Large intestine (tissue), 12 donors: ENCODE measurements at places on chromosomes 12 and 14. TPM values are rescaled to one million over a fixed set of nuclear protein-coding genes. Genes with fewer than 3 reads are reported as not detected.

Gene PSMC6
- 127 TPM for polyA plus RNA-seq

Gene C12orf60
- polyA plus RNA-seq = 1.8 TPM

Gene SRRM4
- 1.6 TPM for polyA plus RNA-seq

GRCh38 chr12:107564946-107565345 is 120.7 kb upstream of the PWP1 start:
- peaks cover 13% of the 10 kb centered on the region for H3K4me1 ChIP-seq
- H3K36me3 ChIP-seq = no peaks in the 10 kb centered on the region
- H3K27me3 ChIP-seq = no peaks in the 10 kb centered on the region
- no peak overlapping the region for H3K27ac ChIP-seq
- DNase-seq = no peak
- no peak overlapping the region for H3K4me3 ChIP-seq

DNA sequence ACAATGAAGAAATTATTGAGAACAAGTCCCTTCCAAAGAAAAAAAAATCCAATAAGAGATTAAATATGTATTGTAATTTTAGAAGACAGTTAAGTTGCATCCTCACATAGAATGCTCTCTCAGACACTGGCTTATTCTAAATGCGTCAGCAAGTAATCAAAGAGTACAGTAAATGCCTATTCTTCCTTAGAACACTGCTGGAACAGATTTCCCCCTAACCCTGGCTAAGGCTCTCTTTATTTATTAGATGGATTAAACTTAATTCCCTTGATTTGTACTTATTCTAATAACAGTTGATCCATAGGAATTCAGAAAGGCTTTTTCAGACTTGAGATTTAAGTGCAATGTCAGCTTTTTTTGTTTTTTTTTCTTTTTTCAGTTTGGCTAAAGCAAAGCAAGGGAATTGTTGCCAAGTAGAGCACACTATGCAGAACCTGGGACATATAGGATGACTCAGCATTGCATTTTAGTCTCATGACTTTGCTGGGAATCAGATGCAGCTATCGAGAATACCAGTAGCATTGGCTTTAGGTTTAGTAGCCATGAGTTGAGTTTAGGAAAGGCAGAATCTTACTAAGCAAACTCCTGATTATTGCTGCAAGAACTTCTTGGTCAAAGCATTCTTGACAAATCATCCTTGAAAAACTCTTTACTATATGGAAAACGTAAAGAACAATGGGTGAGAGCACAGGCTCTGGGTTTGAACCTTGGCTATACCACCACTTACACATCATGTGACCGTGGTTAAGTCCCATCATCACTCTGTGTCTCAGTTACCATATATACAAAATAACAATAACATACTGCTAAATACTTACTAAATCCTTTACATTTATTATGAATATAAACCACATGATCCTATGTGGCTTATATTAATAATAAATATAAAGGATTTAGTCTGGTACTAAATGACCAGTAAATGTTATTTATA is 26.7 kb downstream of the MED21 start:
- no peaks in the 10 kb centered on the region for H3K4me1 ChIP-seq
- H3K27me3 ChIP-seq = no peaks in the 10 kb centered on the region
- no peaks in the 10 kb centered on the region for H3K36me3 ChIP-seq
- DNase-seq = no peak
- no peak overlapping the region for H3K4me3 ChIP-seq
- no peak overlapping the region for H3K27ac ChIP-seq

Gene RNASE4
- polyA plus RNA-seq = 37.1 TPM

DNA sequence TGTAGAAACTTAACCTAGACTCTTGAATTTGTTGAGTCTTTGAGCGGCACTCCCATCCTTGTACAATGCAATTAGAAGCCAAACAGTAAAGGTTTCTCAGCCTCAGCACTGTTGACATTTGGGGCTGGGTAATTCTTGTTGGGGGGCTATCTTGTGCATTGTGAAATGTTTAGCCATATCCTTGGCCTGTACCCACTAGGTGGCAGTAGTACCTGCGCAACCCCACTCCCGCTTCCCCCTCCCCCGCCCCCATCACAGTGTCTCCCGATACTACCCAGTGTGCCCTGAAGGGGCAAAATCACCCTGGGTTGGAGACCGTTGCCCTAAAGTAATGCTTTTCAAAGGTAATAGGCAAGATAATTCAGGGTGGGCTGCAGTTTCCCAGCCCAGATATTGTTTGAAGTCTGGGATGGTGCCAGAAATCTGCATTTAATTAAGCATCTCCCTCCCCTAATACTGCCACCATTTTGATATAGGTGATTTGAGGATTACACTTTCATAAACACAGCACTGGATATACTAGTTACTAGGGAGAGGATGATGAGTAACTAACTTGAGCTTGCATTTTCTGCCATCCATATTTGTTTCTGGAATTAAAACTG is 1.8 kb downstream of the COX6A1 start:
- no peak overlapping the region for H3K27ac ChIP-seq
- H3K36me3 ChIP-seq = peaks cover 33% of the 10 kb centered on the region
- H3K4me1 ChIP-seq = peaks cover 10% of the 10 kb centered on the region
- peak; percentile 63 for DNase-seq
- H3K27me3 ChIP-seq = no peaks in the 10 kb centered on the region
- H3K4me3 ChIP-seq = no peak overlapping the region

- peak overlapping the region; percentile 84 for H3K27ac ChIP-seq
- H3K4me1 ChIP-seq = peaks cover 55% of the 10 kb centered on the region
- no peaks in the 10 kb centered on the region for H3K27me3 ChIP-seq
Observed at GRCh38 chr14:75279153-75279762, 630 bp downstream of the FOS start.

DNA sequence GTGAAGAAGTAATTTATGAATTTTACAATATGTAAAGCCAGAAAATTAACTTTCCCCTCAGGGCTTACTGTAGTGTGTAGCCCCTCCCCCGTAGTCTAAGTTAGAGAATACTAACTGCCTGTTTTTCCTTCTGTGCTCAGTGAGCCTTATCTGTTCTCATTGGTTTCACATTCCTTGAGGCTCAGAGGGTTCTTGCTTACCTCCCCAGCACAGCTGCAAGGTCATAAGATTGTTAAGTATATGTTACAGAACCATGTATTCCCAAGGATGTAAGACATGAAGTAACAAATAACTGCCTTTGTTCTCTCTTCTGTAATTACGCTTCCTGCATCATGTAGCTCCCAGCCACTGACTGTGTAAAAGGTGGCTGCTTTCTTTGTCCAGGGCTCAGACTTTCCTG is 1351.1 kb downstream of the TMEM121 start:
- no peak overlapping the region for H3K27ac ChIP-seq
- H3K4me3 ChIP-seq = no peak overlapping the region
- no peaks in the 10 kb centered on the region for H3K36me3 ChIP-seq
- no peaks in the 10 kb centered on the region for H3K27me3 ChIP-seq

GRCh38 chr12:90112666-90113065 is 404.0 kb upstream of the ATP2B1 start:
- H3K4me1 ChIP-seq = no peaks in the 10 kb centered on the region
- no peaks in the 10 kb centered on the region for H3K27me3 ChIP-seq
- no peaks in the 10 kb centered on the region for H3K36me3 ChIP-seq
- H3K4me3 ChIP-seq = no peak overlapping the region
- no peak for DNase-seq

GRCh38 chr12:61095111-61095510 is 1165.1 kb upstream of the USP15 start:
- no peak for DNase-seq
- no peaks in the 10 kb centered on the region for H3K27me3 ChIP-seq
- no peaks in the 10 kb centered on the region for H3K36me3 ChIP-seq
- H3K27ac ChIP-seq = no peak overlapping the region
- H3K4me1 ChIP-seq = no peaks in the 10 kb centered on the region
- H3K4me3 ChIP-seq = no peak overlapping the region

DNA sequence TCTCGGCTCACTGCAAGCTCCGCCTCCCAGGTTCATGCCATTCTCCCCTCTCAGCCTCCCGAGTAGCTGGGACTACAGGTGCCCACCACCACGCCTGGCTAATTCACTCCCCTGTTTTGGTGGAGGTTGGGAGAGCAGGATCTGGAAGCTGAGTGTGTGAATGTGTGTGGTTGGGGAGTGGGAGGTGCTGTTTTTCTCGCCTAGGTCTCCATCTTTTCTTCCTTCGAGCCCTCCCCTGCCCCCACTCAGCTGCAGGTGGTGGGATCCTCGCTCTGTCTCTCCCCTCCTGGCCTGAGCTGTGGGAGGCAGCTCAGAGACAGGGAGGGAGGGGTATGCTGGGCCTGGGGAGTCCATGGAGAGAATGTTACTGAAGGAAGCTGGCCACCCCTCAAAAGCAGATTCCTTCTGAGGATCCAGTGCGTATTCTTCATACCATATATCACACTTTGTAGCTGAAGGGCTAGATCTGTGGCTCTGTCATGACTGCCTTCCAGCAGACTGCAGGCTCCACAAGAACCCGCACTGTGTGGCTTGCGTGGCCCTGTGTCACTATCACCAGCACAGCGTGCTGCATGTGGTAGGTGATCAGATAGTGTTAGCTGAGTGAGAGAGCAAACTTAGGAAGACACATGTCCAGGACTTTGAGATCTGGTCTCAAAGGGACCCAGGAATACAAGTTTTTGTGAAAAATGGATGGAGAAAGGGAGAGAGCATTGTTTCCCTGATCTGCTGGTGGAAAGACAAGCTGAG is 2.8 kb downstream of the KRT83 start:
- no peak for DNase-seq
- no peak overlapping the region for H3K4me3 ChIP-seq
- H3K27ac ChIP-seq = no peak overlapping the region

DNA sequence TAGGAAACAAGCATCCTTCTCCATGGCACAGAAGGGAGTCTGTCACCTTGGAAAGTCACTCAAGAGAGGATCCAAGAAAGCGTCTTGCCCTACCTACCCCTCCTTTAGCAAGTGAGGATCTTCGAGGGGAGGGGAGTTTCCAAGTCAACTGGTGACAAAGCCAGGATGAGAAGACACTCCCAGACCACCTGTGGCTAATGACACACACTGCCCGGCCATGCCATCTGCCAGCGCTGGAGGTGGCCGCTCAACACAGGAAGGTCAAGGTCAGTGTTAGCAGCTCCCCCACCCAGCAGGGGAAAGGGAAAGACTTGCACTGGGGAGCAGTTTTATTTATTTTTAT is 41.3 kb downstream of the ELK3 start:
- no peaks in the 10 kb centered on the region for H3K4me1 ChIP-seq
- no peaks in the 10 kb centered on the region for H3K36me3 ChIP-seq
- DNase-seq = no peak
- H3K27ac ChIP-seq = no peak overlapping the region
